ENCODE measurements at places on chromosomes 5 and 9.

DNA sequence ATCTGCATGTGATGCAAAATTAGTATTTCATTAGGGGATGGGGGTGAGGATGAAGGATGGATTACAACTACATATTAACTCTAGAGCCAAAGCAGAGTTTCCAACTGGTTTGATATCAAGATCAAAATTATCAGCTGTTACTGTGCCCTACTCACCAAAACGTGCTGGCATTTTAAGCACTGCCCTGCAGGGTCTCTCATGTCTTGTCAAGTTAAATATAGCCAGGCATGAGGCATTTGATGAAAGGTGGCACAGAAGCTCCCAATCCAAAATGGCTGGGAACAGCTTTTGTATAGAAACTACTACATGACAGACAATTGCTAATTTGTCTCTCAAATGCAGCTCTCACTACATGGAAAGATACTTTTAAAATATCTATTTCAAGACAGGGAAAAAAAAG, 27.1 kb upstream of the CAAP1 start:
- DNase-seq = no peak

- DNase-seq = no peak
Observed at GRCh38 chr9:38226491-38226951, 157.5 kb upstream of the SHB start.

GRCh38 chr9:117425566-117425965, 10.7 kb upstream of the ASTN2 start:
- no peak for DNase-seq

GRCh38 chr9:5552301-5552700, 42.0 kb downstream of the PDCD1LG2 start:
- no peak for DNase-seq

- no peak for DNase-seq
Observed at GRCh38 chr9:98869078-98869745, 61.7 kb downstream of the GALNT12 start.

- no peak for DNase-seq
Observed at GRCh38 chr9:7984203-7984602, 184.6 kb upstream of the DMAC1 start.

GRCh38 chr5:72351376-72351775, 31.2 kb downstream of the PTCD2 start:
- DNase-seq = no peak

- no peak for DNase-seq
Observed at GRCh38 chr9:117987945-117988344, 283.7 kb downstream of the TLR4 start.

GRCh38 chr9:84970432-84970831, 300.9 kb downstream of the NTRK2 start:
- DNase-seq = no peak

- DNase-seq = no peak
Observed at GRCh38 chr5:177609076-177610059, 9.4 kb downstream of the B4GALT7 start.

GRCh38 chr9:68877219-68877618, 136.7 kb downstream of the PRKACG start:
- no peak for DNase-seq

GRCh38 chr5:5380298-5380697, 42.2 kb upstream of the ICE1 start:
- no peak for DNase-seq

GRCh38 chr5:67878933-67879332, 336.6 kb upstream of the PIK3R1 start:
- DNase-seq = no peak

DNA sequence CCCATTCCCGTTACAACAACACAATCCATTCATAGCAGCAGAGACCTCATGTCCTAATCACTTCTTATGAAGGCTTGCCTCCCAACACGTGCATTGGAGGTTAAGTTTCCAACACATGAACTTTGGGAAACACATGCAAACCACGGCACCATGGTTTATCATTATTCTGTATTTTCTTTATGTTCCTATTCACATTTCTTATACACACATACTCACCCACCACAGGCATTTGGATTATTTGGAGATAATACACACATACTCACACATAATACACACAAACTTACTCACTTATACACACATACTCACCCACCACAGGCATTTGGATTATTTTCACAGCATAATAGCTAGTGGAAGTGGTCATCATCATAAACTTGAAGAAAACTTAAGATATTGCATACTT, 75.6 kb downstream of the C7 start:
- DNase-seq = no peak

DNA sequence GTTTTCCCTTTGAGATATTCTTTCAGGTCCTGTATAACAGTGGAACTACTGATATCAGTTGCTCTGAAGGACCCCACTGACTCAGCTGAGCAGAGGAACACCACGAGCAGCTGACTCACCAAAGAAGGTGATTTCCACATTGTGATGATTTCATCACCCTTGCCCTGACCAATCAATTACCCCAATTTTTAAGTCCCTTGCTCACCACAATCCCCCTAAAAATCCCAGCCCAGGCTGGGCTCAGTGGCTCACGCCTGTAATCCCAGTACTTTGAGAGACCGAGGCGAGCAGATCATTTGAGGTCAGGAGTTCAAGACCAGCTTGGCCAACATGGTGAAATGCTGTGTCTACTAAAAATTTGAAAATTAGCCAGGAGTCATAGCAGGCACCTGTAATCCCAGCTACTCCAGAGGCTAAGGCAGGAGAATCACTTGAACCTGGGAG, 125.3 kb upstream of the ABCA1 start:
- DNase-seq = peak; percentile 76
